ENCODE measurements at places on chromosomes 16 and 17.

DNA sequence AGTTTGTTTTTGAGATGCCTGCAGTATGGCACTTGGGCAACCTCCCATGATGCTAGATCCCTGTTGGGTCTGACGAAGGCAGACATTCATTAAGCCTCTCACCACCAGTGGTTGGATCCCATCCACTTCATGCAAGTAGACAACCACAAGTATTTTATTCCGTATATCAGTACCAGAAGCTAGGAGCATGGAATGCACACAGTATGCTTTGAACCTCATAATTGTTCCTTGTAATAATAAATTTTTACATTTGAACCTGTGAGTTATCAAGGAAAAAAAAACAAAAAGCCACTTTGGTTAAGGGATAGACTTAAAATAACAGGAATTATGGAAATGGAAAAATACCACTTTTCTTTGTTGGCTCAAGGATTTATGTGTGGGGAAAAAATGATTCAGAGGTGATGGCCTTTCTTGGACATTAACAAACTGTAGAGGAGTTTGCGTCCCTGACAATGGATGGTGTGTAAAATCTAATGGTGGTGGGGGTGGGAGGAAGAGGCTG is 107.1 kb upstream of the KCNJ16 start:
- DNase-seq, result peak; percentile 35

DNA sequence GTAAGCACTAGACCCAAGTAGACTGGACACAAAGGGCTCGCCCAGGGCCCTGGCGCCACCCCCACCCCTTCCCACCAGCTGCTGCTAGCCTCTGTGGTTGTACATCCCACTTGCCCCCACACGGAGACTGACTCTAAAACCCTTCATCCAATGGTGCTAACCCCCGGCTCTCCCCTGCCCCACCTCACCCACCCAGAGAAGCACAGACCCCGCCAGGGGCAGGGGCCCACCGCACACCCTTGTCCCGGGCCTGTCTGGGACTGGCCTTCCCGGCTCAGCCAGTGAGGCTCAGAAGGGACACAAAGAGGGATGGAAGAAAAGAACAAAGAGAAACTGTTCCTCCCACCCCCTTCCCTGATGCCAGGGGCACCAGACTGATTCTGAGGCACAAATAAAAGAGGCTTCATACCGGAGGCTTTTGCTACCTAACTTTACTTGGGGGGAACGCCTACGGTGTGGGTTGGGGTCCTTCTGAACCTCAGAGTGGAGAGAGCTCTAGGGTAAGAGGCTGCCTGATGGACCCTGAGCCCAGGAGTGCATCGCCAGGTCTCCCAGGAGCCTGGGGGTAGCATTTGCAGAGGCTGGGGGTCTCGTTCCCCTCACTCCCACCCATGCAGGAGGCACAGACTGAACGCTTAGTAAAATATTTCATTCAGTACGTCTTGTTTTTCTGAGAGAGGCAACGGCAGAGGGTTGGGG is 8.2 kb downstream of the CORO6 start:
- DNase-seq, result no peak

DNA sequence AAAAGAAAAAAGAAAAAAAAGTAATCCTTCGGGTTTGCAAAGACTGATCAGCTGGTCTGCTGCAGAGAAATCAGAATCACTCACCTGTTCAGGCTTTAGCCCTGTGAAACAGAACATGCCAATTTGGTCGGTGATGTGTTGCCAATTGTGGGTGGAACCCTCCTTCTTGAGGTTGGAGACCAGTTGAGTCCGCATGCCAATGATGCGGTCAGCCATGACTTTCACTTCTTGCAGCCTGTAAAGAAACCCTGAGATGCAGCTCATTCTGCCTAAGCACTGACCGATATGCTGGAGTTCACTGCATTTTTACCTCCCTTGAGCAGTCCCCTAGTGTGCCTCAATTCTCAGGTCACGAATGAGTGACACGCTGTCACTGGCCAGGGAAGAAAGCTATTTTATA is 24.8 kb upstream of the SLC38A7 start:
- DNase-seq, result no peak

GRCh38 chr16:59173408-59173831 is 439.3 kb upstream of the GOT2 start:
- no peak for DNase-seq

DNA sequence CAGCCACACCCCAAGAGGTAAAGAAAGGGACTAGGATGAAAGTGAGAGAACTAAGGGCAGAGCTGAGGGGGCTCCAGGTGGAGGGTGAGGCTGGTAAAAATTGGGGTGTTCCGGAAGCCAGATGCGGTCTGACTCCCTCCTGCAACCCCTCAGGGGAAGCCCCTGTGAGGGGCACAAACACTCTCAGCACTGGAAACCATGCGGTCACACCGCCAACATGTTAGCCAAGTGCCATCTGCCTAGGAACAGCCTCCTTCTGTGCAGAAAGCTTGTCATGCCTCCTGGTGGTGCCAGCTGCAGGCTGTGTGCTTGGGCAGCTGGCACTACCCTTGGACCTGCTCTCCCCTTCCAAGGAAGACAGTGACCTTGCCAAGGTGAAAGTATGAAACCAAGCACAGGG is 83.5 kb upstream of the RPL38 start:
- DNase-seq, result no peak

GRCh38 chr16:58425245-58425644 is 33.0 kb downstream of the GINS3 start:
- DNase-seq, result no peak

GRCh38 chr17:70169709-70170597 is 621 bp downstream of the KCNJ2 start:
- no peak for DNase-seq

DNA sequence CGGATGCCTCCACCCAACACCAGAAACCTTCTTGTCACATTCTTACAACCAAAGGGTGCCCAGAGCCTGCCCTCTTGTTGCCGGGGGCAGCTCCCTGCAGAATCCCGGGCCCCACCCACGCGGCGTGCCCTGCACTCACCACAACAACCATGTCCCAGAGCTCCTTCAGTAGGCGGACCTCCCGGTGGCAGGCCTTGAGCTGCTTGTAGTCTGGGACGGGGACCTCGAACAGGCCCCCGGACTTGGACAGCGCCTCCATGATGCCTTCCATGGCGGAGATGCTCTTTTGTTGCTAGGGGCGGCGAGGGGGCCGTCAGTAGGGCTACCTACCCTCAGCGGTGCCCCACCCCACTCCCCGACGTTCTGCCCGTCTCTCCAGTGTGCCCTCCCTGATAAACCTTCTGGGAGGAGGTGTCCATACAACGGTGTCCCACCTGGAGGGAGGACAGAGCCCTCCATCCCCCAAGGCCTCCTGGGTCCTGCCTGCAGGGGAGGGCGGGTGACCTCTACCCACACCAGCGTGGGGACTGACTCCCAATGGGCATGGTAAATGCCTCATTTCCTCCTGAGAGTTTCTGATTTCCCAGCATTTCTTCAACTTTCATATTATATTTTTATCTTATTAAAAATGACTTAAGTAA is 52.2 kb downstream of the DNAH17 start:
- no peak for DNase-seq

GRCh38 chr17:68443972-68444464 is 13.3 kb downstream of the WIPI1 start:
- DNase-seq, result no peak

- no peak for DNase-seq
Measured at GRCh38 chr16:67454104-67454503, 23.2 kb downstream of the HSD11B2 start.

DNA sequence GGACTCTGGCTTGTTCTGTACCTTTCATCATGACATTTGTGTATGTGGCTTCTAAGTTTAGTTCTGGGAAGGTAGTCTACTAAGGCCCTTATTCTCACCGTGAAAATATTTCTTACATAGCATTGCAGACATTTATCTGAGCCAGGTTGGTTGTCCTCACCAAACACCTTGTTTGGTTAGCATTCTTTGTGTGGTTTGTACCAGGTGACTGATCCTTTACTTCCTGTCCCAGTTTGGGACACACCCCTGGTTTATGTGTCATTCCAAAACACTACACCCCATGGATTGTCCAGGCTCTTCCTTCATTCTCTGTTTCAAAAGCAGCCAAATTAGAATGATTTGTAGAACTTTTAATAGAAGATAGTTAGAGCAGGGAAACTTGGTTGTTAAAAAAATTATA is 23.2 kb upstream of the DUSP14 start:
- DNase-seq, result no peak

GRCh38 chr17:81385320-81386111 is 9.7 kb upstream of the BAHCC1 start:
- DNase-seq, result peak; percentile 86

DNA sequence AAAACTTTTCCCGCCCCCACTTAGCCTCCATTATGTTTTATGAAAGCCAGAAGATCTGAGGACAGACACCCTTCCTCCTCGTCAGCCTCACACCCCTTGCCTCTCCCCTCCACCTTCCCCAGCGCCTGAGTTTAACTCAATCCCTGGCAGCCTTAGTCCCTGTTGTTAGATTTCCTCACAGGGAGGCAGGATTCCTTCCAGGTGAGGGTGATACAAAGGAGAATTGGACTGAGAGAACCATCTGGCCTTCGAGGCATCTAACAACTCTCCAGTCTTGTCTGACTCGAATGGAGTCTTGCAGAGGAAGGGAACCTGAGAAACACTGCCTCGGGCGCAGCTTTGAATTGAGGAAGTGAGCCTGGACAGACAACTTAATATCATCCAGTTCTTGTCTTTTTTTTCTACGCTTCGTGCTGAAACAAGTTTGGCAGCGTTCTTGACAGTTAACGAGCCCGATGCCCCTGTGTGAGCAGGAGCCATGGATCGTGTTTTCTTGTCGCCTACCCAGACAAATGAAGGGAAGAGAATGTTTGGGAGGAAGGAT is 1.3 kb upstream of the ZNF768 start:
- DNase-seq, result no peak

DNA sequence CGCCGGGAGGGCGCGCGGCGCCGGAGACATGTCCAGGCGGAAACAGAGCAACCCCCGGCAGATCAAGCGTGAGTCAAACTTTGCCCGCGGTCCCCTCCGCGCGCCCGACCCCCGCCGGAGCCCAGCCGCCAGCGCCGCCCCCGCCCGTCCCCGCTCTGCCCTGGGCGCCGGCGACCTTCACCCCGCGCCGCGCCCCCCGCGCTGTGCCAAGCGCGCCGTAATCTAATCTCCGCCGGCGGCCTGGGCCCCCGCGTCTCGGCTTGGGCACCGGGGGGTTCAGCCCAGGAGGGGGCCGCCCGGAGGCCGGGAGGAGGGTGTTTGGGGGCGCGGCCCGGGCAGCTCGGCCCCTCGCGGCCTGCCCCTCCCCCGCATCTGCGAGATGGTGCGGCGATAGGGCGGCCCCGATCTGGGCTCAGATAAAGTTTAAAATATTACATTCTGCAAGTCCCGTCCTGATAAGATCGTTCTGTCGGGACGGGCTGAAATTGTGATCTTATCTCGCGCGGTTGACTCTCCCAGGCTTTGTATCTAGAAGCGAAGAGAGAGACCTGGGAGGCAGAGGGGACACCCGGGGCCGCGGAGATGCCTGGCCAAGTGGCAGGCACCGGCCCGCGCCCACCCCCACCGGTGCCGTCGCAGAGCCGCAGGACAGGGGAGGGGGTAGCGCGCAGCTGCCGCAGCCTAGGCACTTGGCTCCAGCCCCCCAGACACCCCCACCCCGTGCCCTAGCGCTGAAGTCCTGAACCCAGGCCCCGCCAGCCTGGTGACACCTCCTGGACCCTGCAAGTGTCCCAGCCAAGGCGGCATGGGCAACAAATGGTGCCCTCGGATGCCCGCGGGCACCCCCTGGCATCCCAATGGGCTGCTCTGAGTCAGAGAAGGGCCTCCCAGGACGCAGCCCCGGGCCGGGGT is 787 bp downstream of the ZFPM1 start:
- DNase-seq, result no peak

DNA sequence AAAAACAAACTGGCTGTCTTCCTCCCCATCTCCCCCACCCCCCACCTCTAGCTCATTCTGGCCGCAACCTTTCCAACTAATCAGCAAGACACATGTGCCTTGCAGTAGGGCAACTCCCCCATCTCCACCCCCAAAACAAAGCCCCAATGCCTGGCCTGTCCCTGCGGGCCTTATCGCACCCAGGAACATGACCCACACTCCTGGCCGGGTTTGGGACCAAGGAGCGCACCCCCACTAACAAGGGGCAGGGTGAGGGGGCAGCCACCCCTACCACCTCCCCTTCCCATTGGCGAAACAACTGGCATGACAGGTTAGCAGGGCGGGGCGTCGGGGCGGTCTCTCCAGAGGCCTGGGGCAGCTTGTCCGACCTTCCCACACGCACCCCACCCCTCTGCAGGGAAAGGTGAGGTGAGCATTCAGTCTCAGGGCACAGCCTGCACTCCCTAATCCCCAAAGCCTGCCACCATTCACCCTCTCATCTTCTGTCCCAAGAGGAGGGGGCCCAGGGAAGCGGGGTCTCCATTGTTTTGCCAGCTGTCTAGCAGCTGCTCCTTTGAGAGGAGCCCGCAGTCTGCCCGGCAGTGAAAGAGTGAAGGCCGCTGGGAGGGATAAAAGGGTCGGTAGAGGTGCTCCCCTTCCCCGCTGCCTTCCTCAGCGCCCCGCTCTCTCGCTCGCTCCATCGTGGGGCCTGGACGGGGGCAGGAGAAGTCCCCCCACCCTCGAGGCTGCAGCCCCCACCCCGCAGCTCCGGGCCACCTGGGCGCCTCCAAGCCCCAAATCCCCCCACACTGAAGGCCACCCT is 765 bp downstream of the MYO18A start:
- no peak for DNase-seq

GRCh38 chr17:18377437-18378204 is at the start of gene EVPLL:
EVPLL (plus strand) TSS chr17:18377778; CDS start chr17:18380938, 3,160 bp downstream.
- no peak for DNase-seq

DNA sequence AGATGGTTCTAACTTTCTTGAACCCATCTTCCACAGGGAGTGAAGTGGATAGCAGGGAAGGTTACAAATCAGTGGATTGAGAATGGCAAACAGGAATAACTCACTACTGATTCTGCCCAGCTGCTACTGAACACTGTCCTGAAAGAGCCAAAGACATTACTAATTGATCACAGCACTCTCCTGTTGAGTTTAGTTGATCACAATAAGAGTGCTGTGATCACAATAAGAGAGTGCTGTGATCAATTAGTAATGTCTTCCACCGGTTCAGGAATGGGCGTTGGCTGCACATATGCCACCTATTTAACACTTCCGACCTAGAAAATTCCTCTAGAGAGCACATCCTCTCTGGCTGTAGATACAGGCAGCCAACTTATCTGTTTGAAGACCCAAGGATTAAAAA is 11.4 kb downstream of the CFAP97D1 start:
- DNase-seq, result no peak

GRCh38 chr16:56041556-56042140 is 149.6 kb upstream of the GNAO1 start:
- DNase-seq, result no peak

GRCh38 chr17:12859520-12859919 is 70.2 kb downstream of the ARHGAP44 start:
- no peak for DNase-seq

- no peak for DNase-seq
Measured at GRCh38 chr16:10001258-10001775, 180.9 kb downstream of the GRIN2A start.

- no peak for DNase-seq
Measured at GRCh38 chr17:28475151-28475900, 1.9 kb downstream of the SLC13A2 start.

DNA sequence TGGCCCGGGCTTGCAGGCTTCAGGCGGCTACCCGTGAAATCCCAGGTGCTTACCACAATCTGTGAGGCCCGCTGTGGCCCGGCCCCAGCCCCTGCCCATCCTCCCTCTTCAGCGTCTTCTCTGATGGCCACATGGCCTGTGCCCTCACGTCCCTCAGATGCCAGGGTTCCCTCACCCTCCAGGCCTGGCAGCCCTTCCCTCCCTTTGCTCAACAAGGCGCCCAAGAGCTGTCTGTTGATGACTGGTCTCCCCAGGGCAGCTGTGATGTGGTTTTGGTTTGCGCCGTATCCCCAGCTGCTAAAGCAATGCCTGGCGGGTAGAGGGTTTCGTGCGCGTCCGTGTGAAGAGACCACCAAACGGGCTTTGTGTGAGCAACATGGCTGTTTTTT is 35.1 kb downstream of the PMM2 start:
- DNase-seq, result no peak
